ENCODE measurements at places on chromosomes 2 and 18. TPM values are rescaled to one million over a fixed set of nuclear protein-coding genes. Genes with fewer than 3 reads are reported as not detected.

ABCB11 gene
- total RNA-seq, result not detected

FAM110C gene
- total RNA-seq, result 0.17 TPM

LRRC30 gene
- total RNA-seq, result not detected

CPO gene
- not detected for total RNA-seq

DPP4 gene
- 212 TPM for total RNA-seq

SALL3 gene
- not detected for total RNA-seq

ASIC4 gene
- not detected for total RNA-seq

SLC5A7 gene
- total RNA-seq, result not detected

KCNJ3 gene
- total RNA-seq, result not detected

SNORC gene
- total RNA-seq, result 0.34 TPM

CAPN13 gene
- total RNA-seq, result not detected

ITGA6 gene
- 212 TPM for total RNA-seq

PASK gene
- 5.9 TPM for total RNA-seq

OLA1 gene
- total RNA-seq, result 98.6 TPM

IL37 gene
- not detected for total RNA-seq

L3MBTL4 gene
- total RNA-seq, result 8.8 TPM

SCYGR6 gene
- total RNA-seq, result not detected

SERPINB4 gene
- total RNA-seq, result not detected

RBM43 gene
- total RNA-seq, result 2.1 TPM

IL1F10 gene
- total RNA-seq, result not detected

CHRNG gene
- total RNA-seq, result not detected
